RWPE1 (cell line): ENCODE measurements at places on chromosomes 12 and 14.

- no peak for DNase-seq
Measured at GRCh38 chr12:106814714-106815113, 40.2 kb downstream of the RIC8B start.

GRCh38 chr12:91889910-91890309 lies 255.7 kb downstream of the BTG1 start:
- no peak for DNase-seq

DNA sequence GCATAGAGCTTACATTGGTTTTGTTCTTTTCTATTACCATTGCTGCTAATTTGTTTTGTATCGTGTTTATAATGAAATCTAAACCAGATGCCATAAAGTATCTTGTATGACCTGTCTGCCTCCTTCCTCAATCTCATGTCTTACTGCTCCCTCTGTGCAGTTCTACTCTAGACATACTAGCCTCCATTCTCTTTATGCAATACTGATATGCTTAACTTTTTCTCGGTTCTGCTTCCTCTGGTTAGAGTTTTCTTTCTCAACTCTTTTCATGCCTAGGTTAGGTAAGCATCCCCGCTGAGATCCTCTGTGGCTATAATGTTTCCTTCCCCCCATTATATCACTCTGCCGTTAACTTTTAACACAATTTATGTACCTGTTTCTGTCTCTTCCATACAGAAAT lies 852.3 kb downstream of the TRHDE start:
- no peak for DNase-seq

DNA sequence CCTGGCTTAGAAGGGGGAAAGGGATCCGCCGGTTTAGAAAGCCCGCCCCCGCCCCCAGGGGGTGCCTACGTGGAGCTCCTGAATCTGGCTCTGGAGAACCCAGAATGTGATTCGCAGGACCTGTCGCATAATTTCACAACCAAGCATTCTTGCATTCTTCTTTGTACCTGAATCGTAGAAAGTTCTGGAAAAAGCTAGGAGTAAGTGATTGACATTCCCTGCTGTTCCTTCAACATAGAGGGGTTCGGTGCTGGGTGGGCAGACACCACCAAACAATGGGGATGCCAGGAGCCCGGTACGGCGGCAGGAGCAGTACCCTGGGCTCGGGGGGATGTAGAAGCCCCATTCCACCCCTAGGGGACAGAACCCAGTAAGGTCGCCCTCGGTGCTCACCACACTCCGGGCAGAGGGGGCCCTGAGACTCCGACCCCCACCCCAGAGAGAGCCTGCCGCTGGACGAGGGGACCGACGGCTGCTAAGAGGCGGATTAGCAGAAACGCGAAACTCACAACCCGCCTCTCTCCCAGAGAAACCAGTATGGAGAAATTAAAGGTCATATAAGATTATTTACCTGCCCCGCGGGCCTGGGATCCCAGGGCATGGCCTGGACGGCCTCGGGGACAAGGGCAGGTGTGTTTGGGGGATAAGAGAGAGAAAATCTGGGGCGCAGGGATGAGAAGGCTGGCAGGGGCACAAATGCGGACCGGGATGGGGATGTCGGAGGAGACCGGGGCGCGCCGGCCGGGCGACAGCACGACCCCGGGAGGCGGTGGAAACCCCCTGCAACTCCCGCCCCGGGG lies 520 bp downstream of the CSRP2 start:
- peak; percentile 54 for DNase-seq

- peak; percentile 16 for DNase-seq
Measured at GRCh38 chr12:53300187-53300586, 692 bp downstream of the MYG1 start.

- no peak for DNase-seq
Measured at GRCh38 chr12:93447555-93448290, 6.0 kb upstream of the UBE2N start.

GRCh38 chr12:87369161-87369560 lies 660.0 kb downstream of the C12orf50 start:
- no peak for DNase-seq

- peak; percentile 20 for DNase-seq
Measured at GRCh38 chr12:22625762-22626294, 857 bp downstream of the ETNK1 start.

- DNase-seq: no peak
Measured at GRCh38 chr12:41466802-41467201, 278.7 kb downstream of the PDZRN4 start.
